ENCODE measurements at places on chromosomes 12 and 14.

DNA sequence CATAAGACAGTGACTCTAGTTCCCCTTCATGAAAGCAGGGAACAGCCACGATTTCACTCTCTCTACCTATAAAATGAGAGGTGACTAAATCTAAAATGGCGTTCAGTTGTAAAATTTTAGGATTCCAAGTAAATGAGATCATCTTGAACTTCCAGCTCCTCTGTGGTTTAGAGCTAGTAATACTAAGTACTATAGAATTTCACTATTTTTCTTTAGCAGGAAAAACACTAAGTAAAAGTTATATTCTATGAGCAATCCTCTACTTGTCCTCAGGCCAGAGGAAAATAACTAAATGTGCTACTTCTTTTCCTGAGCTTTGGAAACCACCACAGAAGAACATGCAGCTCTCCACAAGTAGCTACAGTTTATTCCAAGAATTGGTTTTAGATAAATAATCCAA lies 55.6 kb downstream of the NIN start:
- no peak for DNase-seq

DNA sequence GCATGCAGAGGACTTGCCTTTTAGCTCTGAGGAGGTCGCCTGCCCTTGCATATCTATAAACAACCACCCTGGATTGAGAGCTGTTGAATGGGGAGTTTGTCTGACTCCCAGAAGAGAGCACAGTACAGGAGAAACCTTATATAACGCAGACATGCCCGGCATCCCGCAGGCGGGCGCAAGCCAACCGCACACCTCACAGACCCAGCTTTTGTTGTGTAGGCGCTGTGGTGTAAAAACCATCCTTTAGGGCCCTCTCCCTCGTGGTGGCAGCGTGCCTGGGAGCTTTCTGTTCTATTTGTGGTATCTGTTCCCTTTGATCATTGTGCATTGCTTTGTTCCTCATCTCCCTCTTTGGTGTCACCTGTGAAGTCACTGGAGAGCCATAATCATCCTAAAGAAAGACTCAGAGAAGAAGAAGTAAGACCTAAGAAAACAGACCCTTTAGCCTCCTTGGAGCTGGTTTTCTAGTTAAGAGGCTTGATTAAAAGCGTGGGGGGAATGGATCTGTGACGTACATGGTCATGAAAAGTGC lies 77.7 kb downstream of the ETV6 start:
- DNase-seq, result no peak

DNA sequence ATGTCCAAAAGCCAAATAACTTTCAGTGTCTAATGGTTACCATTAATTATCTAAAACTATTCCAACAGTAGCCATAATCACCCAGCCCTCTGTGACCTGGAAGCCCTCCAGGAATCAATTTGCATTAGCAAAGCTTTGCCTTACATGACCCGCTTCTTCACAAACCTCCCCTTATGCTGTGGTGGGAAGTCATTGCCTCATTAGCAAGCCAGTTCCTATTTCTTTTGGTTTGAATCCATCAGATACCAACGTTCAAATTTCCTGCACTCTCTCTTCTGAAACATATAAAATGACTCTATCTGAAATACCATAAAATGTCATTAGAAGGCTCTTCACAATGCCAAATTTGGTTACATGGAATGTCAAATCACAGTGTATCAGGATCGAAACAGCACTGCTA lies 268.3 kb upstream of the PRKD1 start:
- no peak for DNase-seq

DNA sequence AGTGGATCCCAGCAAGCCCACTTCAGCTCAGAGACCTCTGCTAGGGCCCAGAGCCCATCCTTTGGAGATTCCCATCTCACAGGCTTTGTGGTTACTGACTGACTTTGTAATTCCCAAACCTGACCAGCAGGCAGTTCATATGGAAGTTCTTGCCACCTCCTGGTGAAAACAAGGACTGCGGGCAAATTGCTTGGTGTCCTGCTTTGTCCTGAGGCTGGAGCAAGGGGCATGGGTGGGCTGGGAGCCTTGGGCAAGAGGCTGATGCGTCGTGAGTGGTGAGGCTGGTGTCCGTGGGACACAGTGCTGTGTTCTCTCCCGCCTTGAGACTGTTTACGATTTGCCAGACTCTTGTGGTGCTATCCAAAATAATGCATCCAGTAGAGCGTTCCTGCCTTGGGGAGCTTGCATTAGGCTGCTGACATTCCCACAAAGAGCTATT lies 91.0 kb downstream of the LRRC74A start:
- DNase-seq, result peak; percentile 83

GRCh38 chr12:3835914-3836313 lies 37.3 kb downstream of the PARP11 start:
- no peak for DNase-seq

DNA sequence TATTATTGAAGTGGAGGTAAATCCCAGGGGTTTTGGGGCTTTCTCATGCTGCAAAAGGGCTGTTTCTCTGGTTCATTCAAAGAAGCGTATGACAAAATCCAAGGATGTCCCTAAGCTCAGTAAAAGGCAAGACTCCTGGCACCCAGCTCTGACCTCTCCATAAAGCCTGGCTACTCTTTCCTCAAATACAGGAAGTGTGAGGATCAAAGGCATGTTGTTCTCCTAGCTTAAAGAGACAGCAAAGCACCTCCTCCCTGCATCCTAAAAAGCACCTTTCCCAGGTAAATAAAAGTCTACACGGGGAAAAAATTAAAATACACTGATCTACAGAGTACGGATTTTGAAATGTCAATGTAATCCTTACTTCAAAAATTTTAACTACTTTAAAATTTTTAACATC lies 118.6 kb downstream of the LMNTD1 start:
- no peak for DNase-seq

DNA sequence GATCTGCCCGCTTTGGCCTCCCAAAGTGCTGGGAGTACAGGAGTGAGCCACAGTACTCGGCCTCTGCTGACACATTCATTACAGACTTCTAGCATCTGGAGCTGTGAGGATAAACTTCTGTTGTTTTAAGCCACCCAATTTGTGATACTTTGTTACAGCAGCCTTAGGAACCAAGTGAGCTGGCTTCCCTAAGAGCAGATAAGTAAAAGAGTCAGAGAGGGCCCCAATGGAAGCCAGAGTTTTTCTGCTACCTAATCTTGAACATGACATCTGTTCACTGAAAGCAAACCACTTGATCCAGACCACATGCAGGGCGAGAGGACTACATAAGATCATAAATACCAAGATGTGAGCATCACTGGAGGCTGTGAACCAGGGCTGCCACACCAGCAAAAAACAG lies 3.7 kb upstream of the MAPKAPK5 start:
- no peak for DNase-seq

- DNase-seq, result no peak
These were observed 50.9 kb downstream of the FOXN4 start for GRCh38 chr12:109258201-109258600.

DNA sequence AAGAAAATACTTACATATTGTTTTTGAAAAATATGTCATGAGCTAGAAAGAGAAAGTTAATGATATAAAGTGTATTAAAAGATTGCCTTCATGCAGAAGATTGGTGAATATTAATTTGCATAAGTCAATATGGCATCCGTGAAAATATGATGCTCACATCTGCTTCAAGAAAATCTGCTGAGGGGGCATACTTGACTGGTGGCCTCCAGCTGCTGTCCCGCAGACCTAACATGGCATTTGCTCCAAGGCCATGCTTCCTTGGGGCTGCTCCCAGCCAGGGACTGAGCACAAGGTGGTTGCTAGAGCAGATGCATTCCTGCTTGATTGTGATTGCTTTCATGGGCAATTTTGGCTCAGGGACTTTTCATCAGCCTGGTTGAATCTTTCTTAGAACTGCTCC lies 133.8 kb downstream of the TTC6 start:
- no peak for DNase-seq

DNA sequence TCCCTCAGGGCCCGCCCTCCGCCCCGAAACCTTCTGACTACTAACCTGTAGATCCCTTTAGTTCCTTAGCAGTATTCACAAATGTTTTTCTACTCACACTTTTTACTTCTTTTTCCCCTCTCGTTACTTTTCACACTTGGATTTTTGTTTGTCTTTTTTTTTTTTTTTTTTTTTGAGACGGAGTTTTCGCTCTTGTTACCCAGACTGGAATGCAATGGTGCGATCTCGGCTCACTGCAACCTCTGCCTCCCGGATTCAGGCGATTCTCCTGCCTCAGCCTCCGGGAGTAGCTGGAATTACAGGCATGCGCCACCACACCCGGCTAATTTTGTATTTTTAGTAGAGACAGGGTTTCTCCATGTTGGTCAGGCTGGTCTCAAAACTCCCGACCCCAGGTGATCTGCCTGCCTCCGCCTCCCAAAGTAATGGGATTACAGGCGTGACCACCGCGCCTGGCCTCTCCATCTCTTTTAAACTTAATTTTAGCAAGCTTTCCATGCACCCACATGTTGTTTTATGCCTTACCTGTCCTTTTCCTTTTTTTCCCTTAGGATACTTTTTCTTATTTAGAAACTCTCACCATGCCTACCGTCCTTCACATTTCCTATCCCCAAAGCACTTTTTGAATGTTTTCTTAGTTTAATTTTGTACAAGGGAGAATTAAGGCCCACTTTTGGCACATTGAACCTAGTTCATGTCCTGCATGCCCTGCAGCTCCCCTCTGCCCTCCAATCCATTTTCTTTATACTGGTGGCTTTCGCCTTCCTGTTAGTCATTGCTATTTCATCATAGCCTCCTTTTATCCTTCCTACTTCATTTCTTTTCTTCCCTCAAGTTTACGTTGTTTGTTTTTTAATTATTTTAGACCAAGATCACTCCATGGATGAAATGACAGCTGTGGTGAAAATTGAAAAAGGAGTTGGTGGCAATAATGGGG lies 1.1 kb downstream of the SP1 start:
- peak; percentile 48 for DNase-seq

- DNase-seq, result no peak
These were observed 26.8 kb upstream of the BMAL2 start for GRCh38 chr12:27305673-27306456.

GRCh38 chr12:19894803-19895202 lies 455.5 kb downstream of the AEBP2 start:
- DNase-seq, result no peak

DNA sequence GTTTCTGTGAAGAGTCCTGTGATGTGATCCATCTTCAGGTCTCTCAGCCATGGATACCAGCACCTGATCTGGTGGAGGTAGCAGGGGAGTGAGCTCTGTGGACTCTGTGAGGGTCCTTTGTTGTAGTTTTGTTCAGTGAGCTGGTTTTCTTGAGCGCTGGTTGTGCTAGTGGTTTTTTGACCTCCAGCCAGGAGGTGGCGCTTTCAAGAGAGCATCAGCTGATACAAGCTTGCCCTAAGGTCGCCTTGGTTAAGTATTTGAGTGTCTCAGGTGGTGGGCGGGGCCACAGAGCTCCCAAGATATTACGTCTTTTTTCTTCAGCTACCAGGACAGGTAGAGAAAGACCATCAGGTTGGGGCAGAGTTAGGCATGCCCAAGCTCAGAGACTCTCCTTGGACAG lies 139.7 kb downstream of the TTLL5 start:
- no peak for DNase-seq

DNA sequence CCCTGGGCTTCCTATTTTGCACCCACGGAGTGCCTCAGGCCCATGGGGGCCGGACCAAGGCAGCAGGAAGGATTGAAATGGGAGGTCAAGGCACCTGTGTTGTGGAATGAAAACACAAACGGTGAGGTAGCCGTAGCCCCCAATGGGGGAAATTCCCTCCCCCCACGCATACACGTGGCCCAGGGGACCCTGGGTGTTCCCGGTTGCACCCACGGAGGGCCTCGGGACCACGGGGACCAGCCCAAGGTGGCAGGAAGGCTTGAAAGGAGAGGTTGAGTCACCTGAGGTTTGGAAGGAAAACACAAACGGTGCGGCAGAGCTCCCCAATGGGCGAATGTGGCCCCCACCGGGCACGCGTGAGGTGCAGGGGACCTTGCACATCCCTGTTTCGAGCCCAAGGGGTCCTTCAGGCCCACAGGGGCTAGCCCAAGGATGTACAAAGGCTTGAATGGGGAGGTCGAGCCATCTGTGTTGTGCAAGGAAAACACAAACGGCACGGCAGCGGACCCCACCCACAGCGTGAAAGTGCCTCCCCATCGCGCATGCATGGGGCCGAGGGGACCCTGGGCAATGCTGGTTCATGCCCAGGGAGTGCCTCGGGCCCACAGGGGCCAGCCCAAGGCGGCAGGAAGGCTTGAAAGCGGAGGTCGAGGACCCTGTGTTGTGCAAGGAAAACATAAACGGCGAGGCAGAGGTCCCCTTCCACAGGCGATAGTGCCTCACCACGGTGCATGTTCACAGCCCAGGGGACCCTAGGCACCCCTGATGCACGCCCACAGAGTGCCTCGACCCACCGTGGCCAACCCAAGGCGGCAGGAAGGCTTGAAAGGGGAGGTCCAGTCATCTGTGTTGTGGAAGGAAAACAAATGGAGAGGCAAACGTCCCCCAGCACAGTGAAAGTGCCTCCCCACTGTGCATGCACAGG lies 376.7 kb downstream of the ALG10 start:
- DNase-seq, result peak; percentile 6

- DNase-seq, result no peak
These were observed 238.9 kb upstream of the SRRM4 start for GRCh38 chr12:118742431-118742830.

GRCh38 chr12:29625359-29625953 lies 128.0 kb upstream of the OVCH1 start:
- DNase-seq, result no peak

GRCh38 chr12:125148316-125148715 lies 83.1 kb downstream of the AACS start:
- no peak for DNase-seq

DNA sequence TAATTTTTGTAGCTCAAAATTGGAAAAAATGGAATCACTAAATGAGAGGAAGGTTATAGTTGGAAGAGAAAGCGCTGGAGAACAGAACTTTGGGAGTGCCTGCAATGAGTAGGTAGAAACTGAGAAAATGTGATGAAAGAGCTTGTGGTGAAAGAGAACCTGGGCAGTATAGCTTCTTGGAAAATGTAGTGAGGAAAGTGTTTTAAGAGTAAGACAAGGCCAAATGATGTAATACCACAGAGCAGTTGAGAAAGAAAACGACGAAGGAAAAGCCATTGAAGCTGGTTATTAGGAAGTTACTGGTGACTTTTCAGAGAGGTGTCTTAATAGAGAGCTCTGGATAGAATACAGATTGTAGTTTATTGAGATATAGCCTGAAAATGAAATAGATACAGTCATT lies 255.3 kb downstream of the AEBP2 start:
- no peak for DNase-seq

DNA sequence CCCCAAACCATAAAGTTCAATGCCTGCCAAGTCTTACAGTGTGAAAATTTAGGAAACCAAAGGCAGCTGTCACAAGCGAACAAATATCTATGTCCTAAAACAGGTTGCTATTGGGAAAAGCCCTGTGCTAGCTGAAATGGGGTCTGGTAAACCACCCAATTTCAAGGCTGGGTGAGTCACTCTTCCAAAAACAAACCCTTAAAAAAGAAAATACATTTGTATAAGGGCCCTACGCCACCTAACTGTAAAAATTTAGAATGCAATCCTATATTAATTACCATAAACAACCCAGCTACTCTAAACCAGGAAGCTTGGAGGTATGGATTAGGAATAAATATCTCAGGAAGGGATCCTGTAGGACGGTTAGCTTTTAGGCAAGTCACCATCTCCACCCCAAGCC lies 32.1 kb downstream of the PRMT8 start:
- no peak for DNase-seq

- DNase-seq, result no peak
These were observed 73.0 kb downstream of the PTPN21 start for GRCh38 chr14:88481794-88482193.

GRCh38 chr12:51225771-51226170 lies 7.9 kb upstream of the POU6F1 start:
- no peak for DNase-seq

GRCh38 chr12:111691262-111691661 lies 5.4 kb downstream of the ACAD10 start:
- DNase-seq, result no peak

Data from H1 (cell line).